Cardiac fibroblast (primary cell): ENCODE measurements at places on chromosomes 6 and 20.
A peak's percentile ranks its signal among the peaks of the same experiment; 100 is the strongest.

GRCh38 chr20:46028772-46029371, at the start of gene SLC12A5:
Gene SLC12A5 (plus strand): TSS chr20:46029215. CDS start chr20:46029345, 130 bp downstream.
- no peak for DNase-seq

DNA sequence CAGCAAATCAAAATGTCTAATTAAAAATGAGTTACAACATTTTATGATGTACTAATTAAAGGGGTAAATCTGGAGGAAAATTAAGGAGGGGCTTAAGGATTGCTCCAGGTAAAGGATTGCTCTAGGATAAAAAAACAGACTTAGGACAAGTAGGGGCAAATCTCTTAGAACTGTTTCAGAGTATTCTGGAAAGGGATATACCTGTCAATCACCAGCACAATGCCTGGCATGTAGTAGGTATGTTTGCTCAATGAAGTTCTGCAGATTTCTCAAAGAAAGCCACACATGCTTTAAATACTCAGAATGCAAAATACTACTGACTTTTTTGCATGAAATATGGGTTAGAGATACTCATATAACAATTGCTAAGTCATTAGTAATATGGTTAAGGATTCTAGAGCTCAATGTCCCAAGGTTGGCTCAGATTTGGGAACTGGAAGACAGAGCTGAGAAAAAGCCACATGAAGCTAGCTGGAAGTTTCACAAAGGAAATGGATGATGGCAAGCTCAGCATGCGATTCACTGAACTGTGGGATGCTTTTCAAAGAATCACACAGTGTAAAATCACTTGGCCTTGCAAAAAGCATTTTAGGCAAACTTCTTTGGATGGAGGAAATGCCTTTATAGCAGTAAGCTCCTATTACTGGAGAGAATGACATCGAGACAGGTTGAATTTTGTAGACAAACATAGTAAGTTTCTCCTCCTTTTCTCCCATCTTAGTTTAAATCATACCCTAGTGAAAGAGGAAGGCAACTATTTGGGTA, 72.8 kb downstream of the MAP3K5 start:
- DNase-seq, result no peak

GRCh38 chr6:42967228-42967627, 6.7 kb downstream of the GNMT start:
- DNase-seq, result no peak

GRCh38 chr6:14882394-14883026, 363.4 kb upstream of the JARID2 start:
- DNase-seq, result peak; percentile 46

DNA sequence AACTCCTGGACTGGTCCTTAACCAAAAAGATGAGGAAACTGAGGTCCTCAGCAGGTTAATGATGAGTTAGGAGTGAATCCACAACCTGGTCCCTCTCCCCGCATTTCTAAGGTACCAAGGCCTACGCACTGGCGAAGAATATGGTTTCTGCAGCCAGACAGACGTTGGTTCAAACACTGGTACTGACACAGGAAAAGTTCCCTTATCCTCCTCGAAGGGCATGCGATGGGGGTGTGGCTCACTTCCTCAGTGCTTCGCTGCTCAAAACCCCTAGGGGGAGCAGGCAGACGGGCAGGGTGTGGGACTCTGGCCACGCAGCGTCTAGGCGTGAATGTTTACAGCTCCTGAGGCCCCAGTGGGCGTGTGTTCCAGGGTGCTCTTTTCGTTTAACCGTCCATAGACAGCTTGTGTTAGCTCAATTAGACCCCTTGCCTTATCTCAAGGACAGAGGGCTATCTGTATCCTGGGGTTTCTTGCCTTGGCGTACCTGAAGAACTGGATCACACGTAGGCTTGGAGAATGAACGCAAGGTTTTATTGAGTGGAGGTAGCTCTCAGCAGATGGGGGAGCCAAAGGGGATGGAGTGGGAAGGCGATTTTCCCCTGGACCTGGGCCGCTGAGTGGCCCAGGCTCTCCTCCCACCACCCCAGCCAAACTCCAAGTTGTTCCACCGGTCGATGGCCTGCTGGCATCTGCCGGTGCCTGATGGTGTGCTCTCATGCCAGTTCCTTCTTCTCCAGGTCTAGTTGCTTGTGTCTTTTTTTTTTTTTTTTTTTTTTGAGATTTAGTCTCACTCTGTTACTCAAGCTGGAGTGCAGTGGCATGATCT, 31.8 kb upstream of the PTPN1 start:
- DNase-seq, result peak; percentile 65
